ENCODE measurements at places on chromosomes 5 and 9.

DNA sequence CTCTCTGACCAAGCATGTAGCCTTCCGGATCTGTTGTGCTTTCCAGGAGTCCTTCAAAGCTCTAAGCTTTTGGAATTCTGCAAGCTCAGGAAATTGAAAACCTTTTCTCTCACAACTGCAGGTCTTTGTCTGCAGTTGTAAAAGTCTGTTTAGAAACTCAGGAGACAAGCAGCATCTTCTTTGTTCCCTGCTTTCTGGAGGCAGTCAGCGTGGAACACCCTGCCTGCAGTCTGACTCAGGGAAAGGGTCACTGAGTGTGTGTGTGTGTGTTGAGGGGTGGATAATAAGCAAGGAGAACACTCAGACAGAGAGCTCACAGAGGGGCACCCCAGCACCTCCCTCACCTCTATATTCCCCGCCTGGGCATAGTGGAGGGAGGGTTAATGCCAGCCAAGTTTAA is 29.1 kb downstream of the KCNIP1 start:
- no peak for DNase-seq

- no peak for DNase-seq
Observed at GRCh38 chr9:135068776-135069415, 18.6 kb upstream of the OLFM1 start.

DNA sequence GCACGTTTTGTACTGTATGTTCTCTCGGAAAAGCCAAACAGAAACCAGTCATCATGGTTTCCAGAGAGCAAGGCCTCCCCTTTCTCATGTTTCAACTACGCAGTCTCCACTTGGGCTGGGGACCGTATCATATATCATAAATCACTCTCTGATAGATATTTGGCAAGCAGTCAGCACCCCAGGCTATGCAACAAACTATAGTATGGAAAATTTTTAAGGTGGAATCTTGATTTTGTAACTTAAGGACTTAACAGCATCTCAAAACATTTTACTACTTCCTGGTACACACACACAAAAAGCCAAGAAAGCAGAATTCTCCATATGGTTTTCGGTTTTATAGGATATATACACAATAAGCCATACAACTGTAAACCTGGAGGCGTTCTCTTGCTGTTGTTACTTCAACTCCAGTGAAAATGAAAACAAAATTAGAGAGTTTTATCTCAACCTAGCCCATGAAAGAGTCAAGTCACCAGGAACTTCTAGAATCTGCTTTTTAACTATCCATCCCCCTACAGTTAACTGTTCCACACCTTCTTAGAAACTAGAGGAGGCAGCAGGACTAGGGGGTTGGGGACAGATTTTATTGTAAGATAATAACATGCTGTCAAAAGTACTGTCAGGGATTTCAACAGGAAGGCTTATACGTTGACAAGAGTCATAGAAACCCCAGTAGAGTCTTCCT is 283.4 kb downstream of the NFIB start:
- no peak for DNase-seq

GRCh38 chr9:79885093-79885857 is 313.5 kb downstream of the TLE4 start:
- DNase-seq = no peak

- DNase-seq = no peak
Observed at GRCh38 chr5:10556289-10556807, 7.5 kb upstream of the ANKRD33B start.

DNA sequence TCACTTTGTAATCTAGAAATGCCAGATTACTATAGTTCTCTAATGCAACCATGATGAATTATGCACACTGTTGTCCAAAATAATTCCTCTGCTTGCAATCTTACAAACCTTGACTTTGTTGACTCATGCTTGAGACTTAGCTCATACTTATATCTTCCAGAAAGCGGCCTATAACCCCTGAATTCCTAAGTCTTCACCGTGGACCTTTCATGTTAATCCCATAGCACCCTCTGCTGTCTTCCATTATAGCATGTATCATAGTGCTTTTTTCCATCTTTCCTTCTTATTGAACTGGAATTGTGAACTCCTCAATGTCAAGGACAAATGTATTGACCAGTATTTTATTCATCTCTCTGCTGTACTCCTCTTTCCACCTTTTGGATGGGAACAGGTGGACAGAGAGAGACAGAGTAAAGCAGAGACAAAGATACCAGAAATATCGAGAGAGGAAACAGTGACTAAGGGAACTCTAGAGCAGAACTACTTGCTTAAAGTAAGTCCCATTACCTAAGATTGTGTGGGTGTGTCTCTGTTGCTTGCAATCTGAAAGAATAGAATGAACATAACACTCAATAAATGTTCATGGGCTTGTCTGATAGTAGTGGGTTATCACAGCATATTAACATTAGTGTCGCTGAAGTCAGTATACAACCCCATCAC is 110.0 kb downstream of the LURAP1L start:
- no peak for DNase-seq

DNA sequence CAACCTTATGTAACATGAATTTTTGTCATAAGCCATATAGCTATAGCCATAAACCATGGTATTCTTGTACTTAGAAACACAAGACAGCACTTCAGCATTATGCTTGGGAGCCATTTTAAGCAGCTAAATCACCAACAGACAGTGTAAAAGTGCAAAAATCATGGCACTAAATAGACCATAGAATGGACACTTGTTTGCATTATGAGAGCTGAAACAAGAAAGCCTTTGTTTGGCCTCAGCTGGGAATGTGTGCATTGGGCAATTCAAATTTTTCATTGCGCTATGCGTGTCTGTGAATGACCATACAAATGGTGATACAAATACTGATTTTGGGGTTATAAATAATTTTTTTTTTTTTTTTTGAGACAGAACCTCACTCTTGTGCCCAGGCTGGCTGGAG is 23.7 kb downstream of the KDM4C start:
- no peak for DNase-seq

DNA sequence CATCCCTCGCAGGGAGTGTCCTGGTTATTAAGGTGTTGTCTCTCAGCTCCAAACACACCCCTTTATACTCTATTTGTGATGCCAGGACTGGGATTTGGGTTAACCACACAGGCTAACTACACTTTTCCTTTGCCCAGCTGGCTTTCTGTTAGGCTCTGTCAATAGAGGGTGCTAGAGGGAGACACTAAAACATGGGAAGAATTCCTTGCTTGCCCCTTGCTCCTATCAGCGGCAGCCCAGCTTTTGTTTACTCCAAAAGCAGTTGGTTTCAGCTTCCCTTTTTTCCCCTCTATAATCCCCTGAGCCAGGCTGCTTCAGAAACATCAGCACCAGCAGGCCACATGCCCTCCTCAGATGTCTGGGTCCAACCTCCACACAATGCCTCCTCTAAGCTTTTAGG is 297.1 kb downstream of the KCTD16 start:
- no peak for DNase-seq

DNA sequence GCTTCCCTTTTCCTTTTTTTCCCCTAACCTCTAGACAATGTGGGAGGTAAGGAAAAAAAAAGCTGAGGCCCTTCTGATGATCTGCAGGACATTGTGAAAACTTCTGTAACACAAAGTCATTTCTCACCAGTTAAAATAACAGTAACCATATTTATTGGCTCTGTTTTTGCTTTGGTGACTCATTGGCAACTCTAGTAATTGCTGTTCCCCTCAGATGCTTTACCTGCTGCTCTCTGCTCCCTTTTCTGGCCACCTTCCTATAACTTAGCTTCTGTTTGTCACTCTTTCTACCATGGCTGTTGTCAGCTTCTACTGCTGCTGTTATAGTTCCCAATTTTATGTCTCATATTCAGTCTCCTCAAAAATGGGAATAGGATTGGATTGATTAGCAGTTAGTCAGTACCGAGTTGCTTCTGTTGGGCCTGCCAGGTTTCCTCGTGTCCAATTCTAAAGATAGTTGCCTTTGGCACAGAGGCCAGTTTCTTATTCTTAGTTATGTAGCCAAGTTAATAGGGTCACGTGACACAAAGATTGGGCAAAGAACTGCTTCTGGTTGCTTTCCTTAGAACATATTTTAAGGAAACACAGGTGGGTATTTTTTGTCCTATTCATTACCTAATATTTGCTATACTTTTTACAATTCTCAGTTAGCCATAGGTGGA is 16.8 kb downstream of the SCAMP1 start:
- no peak for DNase-seq

GRCh38 chr5:89350684-89351083 is 467.7 kb upstream of the MEF2C start:
- no peak for DNase-seq

DNA sequence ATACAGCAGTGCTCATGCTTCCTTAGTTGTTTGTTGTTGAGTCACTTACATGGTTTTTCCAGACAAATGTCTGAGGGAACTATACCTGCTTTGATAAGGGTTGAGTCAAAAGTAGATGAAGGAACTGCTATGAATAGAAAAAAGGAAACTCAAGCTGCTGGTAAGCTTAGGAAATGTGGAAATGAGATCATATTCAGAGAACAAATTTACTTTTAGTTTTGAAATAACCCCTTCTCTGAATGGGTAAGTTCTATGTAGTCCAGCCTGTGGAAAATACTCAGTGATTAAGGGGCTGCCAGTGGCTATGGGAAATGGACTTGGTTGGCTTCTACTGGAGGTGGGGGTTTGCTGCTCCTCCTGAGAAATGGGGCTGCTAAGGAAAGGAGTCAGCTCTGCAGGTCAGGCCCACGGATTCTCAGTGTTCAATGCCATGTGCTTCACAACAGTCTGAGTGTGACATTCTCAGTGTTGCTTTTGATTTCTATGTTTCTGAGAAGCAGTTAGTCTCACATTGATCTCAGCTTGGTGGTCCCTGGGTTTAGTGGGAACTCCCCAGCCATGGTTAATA is 47.7 kb upstream of the GLRX start:
- no peak for DNase-seq

DNA sequence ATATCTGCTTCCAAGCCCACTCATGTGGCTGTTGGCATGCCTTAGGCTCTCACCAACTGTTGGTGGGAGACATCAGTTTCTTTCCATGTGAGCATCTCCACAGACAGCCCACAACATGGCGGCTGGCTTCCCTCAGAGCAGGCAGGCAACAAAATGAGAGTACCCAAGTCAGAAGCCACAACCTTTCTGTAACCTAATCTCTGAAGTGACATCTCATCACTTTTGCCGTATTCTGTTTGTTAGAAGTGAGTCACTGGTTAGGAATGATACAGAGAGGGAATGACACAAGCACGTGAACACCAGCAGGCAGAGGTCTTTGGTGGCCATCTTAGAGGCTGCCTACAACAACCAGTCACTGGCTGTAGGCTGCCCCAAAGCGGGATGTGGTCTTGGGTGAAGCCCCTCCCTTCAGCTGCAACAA is 88.6 kb upstream of the RASGRF2 start:
- DNase-seq = no peak

GRCh38 chr5:173451031-173451430 is 122.8 kb upstream of the STC2 start:
- DNase-seq = no peak

GRCh38 chr5:149666212-149666852 is 63.8 kb upstream of the PPARGC1B start:
- no peak for DNase-seq

- no peak for DNase-seq
Observed at GRCh38 chr5:37696190-37697021, 143.4 kb downstream of the GDNF start.

DNA sequence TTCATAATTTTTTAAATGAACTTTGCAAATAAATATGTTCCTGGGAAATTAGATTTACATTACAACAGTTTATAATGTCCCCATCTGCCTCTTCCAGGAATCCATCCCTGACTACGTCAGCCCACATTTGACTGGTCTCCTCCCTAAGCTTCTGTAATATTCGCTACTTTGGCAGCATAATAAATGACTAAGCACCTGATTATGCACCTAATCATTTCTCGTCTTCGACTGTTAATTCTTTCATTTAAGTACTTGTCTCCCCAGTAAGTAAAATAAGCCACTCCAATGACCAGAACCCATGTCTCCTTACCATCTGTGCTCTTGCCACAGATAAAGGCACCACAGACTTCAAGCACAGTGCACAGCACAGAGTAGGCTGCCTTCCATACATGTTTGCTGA is 122.7 kb downstream of the DENND1A start:
- no peak for DNase-seq

- no peak for DNase-seq
Observed at GRCh38 chr9:110330484-110331105, 7.1 kb downstream of the TXNDC8 start.

DNA sequence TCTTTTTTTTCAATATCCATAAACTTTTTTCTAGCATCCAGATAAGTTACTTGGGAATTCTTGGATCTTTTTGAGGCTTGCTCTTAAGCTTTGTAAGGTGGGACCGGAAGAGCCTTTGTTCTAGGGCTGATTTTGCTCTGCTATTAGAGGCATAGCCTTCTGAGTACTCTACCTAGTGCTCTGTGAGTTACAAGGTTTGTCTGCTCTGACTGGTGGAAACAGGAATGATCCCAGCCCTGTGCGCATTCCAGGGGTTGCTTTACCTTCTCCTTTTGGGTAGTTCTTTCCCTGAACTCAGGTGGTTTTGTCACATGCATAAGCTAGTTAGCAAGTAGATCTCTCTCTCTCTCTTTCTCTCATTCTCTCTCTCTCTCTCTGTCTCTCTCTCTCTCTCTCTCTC is 180.8 kb upstream of the PCSK5 start:
- DNase-seq = no peak

GRCh38 chr9:19614294-19614693 is 174.5 kb downstream of the SLC24A2 start:
- DNase-seq = no peak

GRCh38 chr5:81234801-81235200 is 1.7 kb downstream of the CKMT2 start:
- no peak for DNase-seq

GRCh38 chr9:22030101-22030598 is 21.0 kb upstream of the CDKN2B start:
- no peak for DNase-seq

- no peak for DNase-seq
Observed at GRCh38 chr5:95599252-95599651, 20.6 kb upstream of the GPR150 start.

- no peak for DNase-seq
Observed at GRCh38 chr9:121756474-121757280, 105.2 kb downstream of the DAB2IP start.

- DNase-seq = no peak
Observed at GRCh38 chr5:171848006-171848405, 62.4 kb downstream of the SMIM23 start.

DNA sequence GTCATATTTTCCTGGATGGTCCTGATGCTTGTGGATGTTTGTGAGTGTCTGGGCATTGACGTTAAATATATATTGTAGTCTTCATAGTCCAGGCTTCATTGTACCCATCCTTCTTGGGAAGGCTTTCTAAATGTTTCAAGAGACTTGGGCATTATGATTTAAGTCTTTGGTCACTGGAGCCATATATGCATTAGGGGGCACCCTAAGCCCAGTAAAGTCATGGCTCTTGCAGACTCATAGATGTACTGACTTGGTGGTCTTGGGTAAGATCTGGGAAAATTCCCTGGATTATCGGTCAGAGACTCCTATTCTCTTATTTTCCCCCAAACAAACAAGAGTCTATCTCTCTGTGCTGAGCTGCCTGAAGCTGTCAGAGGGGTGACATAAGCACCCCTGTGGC is 271.1 kb downstream of the TRIM36 start:
- no peak for DNase-seq

DNA sequence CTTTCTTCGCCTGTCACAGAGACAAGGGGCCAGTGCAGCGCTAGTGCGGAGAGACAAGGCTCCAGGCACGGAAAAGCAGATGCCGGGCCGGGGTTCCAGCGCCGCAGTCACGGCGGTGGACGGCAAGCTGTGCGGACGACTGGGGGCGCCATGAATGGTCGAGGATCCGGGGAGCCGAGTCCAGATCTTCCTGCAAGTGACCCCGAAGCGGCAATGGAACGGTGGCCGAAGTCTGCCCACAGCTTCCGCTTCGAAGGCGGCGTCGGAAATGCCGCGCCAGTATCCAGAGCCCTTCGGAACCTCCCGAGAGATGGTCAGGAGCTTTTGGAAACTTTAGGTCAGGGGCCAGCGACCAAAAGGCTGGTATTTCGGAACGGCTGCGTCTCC is 601 bp upstream of the FAF2 start:
- DNase-seq = no peak

All from C1 segment of cervical spinal cord (tissue), 14 donors.